ENCODE measurements at places on chromosomes 16 and 17.

- no peak for DNase-seq
Observed at GRCh38 chr16:86381491-86381890, 128.8 kb upstream of the FOXF1 start.

DNA sequence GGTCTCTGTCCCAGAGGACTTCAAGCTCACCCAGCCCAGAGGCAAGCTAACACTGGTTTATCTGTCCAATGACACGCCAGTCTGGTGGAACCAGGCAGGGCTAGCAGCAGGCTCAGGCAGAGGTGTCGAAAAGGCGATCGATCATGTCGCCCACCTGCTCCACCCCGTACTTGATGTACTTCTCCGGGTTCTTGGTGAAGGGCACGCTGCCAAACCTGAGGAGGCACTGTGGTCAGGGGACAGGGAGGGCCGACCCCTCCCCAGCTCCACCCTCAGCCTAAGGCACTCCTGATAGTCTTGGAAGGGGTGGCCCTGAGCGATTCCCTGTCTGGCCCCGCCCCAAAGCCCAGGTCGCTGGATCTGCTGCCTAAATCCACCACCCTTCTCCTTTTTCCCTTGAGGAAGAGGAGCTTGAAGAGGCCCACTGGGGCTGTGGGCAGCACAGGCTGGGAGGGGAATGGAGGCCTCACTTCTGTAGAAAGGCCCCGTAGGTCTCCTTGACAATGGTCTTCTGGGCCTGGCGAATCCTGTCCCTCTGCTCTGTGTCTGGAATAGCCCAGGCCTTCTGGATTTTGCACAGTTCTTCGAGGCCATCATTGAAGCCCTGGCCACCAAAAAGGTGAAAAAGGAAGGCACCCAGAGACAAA is 4.7 kb downstream of the ZACN start:
- no peak for DNase-seq

DNA sequence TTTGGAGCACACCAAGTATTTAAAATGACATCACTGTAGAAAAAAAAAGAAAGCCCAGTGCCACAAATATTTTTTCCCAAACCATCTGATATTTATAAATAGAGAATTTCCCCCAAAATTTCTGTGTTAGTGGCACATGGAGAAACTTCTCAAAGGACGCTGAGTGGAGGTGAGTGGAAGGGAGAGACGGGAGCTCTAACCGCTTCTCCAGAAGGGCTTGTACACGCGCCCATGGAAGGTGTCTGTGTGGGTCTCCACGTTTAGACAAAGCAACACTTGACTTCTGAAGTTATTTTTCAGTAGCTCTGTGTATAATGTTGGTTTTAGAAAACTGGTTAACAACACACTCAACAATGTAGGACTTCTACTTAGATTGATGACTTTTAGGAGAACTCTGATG is 1.0 kb downstream of the MYOCD start:
- DNase-seq: no peak

DNA sequence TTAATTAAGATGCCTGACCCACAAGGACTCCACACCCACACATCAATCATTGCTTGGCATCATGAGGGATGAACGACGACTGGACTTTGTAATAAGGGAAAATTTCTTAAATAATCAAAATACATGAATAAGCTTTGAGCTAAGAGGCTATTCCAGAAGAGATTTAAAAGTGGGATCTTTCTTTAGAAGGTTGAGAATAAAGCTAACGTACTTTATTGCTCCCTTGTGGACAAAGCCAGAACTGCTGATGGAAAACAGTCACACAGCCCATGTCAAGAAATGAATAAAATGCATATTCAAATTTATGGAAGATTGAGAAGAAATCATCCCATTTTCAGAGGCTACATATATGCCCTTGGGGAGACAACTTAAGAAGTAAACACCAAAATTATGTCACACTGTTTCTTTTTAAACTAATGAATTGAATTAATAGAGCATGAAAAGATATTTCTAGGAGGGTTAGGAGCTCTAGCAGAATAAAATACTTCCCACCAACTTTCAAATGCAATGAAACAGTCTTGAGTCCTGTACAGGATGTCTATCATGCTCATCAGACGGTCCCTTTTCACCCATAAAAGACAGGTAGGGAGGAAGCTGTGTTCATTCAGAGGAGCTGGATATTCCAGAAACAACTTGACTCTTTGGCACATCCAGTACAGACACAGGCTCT is 60.2 kb upstream of the PHOSPHO1 start:
- no peak for DNase-seq

- DNase-seq: no peak
Observed at GRCh38 chr17:7292729-7293128, 1.7 kb downstream of the YBX2 start.

GRCh38 chr17:14373614-14374259 is 72.9 kb downstream of the HS3ST3B1 start:
- no peak for DNase-seq

DNA sequence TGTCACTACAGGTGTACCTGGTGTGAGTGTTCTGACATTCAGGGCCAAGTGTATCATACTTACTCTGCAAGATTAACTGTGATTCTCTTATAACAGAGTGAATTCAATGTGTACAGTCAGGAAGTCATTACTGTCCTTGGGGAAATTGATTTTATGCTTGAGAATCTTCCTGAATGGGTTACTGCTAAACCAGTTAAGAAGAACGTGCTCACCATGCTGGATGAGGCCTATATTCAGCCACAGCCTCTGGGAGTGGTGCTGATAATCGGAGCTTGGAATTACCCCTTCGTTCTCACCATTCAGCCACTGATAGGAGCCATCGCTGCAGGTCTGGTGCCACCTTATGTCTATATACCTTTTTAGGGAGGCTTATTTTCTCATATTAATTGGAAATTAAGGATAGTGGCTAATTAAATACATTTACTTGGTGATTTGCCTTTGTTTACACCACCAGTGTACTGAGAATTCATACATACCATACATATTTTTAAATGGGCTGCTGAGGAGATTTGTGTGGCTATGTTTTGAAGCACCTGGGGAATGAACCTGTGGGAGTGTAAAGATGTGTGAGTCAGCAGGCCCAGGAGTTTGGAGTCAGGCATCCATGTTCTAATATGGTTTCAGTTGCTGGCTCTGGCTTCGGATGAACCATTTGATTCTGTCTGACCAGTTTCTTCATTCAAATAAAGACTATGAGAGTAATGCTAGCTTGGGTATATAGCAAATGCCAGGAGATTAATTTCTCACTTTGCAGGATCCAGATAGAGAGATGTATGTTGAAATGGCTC is 3.1 kb downstream of the ALDH3A2 start:
- no peak for DNase-seq

DNA sequence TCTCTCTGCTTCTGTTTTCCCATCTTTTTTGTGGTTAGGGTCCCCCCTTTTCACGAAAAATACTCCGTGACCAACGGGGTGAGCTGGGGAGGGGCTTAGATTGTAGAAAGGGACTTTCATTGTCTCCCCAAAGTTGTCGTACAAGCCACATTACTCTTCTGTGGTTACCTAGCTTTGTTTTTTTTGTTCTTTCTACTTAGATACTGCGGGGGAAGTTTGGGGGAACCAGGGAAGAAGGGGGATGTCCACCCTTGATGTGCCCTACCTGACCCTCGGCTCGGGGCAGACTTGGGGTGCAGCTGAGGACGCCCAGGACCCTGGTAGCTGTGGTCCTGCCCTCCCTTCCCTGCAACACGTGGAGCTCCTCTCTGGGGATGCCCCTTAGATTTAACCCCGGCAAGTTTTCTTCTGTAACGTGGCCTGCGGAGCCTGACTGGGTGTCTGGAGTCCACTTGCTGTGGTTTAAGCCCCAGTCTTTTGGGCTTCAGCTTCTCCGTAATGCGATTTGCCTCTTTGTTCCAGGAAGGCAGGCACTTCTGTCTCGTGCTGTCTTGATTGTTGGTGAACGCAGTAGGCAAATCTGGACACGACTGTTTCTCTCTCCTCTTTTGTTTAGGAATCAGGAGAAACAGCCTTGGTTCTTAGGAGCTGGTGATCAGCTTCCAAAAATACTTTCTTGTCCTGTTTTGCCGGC is 892 bp downstream of the ABCC1 start:
- no peak for DNase-seq

- DNase-seq: no peak
Observed at GRCh38 chr17:2071455-2072281, 16.8 kb downstream of the HIC1 start.

GRCh38 chr17:82496529-82497434 is 22.8 kb upstream of the FOXK2 start:
- DNase-seq: peak; percentile 69

GRCh38 chr17:41602524-41602923 is 10.0 kb downstream of the KRT16 start:
- DNase-seq: no peak

GRCh38 chr16:31223044-31223443 is 6.1 kb upstream of the PYDC1 start:
- DNase-seq: no peak

GRCh38 chr16:23424292-23424958 is 28.6 kb downstream of the COG7 start:
- no peak for DNase-seq

- DNase-seq: no peak
Observed at GRCh38 chr17:72989074-72989610, 103.3 kb downstream of the SLC39A11 start.

DNA sequence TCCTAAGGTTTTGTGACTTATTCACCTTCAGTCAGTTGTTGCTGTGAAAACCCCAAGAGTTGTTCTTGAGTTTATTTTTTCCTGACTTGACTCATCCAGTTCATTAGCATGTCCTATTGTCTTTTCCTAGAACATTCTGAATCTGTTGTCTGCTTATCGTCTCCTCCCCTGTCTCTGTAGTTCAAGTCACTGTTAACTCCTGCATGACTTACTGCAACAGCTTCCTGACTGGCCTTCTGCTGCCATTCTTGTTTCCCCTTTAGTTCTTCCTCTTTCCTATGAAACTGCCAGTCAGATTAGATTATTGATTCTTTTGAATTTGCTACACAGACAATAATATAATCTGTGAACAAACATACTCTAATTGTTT is 161.5 kb downstream of the FTO start:
- no peak for DNase-seq

GRCh38 chr17:4748686-4749085 is 9.0 kb upstream of the CXCL16 start:
- DNase-seq: no peak

GRCh38 chr16:30657866-30658730 is at the start of gene FBRS:
FBRS (plus strand) TSS chr16:30658431; CDS start chr16:30659519, 1,088 bp downstream.
- peak; percentile 100 for DNase-seq

GRCh38 chr17:75762513-75763268 is 2.3 kb downstream of the GALK1 start:
- no peak for DNase-seq

GRCh38 chr17:76151896-76152454 is 10.9 kb upstream of the FOXJ1 start:
- no peak for DNase-seq

GRCh38 chr16:50448522-50448921 is 79.7 kb upstream of the BRD7 start:
- no peak for DNase-seq

DNA sequence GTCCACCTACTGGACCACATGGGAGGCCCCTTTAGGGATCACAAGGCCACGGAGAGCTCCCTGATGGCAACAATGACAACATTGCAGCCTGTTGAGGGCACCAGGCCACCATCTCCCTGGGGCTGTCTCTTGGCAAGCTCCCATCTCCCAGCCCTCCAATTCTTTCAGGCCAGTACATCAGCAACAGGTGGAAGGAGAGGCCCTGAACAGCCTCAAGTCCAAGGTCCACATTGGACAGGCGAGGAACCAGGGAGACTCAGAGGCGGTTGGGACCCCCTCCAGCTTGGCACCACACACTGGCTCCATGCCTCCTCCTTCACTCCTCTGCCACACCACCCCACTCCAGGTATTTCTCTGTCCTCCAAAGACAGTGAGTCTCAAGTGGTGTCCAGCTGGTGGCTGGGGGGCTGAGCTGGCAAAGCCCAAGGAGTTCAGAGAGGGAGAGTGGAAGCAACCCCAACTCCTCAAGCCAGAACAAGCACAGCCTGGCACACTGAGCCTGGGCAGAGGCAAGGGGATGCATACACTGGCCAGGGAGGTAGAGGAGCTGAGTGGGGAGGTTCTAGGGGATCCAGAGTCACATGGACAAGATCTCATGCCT is 1.3 kb upstream of the ACAP1 start:
- no peak for DNase-seq

GRCh38 chr17:39981207-39981741 is 667 bp downstream of the PSMD3 start:
- DNase-seq: no peak

DNA sequence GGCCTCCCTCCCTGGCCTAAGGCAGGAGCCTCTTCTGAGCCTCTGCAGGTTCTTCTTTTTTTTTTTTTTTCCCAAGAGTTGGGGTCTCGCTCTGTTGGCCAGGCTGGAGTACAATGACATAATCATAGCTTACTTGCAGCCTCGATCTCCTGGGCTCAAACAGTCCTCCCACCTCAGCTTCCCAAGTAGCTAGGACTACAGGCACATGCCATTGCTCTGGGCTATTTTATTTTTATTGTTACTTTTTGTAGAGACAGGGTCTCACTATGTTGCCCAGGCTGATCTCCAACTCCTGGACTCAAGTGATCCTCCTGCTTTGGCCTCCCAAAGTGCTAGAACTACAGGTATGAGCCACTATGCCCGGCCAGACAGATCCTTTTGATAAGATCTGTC is 32.6 kb downstream of the SBK1 start:
- no peak for DNase-seq

GRCh38 chr16:86213437-86214205 is 296.7 kb upstream of the FOXF1 start:
- no peak for DNase-seq

DNA sequence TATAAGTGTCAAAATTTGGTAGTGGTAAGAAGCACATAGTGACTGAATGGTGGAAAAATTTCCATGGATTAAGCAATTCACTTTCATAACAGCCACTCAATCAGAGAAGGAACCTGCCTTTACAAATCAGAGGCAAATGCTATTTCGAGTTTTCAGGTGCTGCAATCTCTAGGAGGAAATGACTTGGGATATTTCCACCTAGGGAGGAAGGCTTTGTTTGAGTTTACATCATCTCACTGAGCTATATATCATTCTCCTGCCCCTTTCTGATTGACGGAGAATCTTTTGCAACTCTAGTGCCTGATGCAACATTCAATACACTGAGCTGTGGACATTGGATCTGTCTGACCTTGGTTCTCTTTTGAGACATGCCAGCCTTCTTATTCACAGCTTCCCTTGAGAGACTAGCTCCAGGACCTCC is 26.3 kb downstream of the MARCHF10 start:
- no peak for DNase-seq

DNA sequence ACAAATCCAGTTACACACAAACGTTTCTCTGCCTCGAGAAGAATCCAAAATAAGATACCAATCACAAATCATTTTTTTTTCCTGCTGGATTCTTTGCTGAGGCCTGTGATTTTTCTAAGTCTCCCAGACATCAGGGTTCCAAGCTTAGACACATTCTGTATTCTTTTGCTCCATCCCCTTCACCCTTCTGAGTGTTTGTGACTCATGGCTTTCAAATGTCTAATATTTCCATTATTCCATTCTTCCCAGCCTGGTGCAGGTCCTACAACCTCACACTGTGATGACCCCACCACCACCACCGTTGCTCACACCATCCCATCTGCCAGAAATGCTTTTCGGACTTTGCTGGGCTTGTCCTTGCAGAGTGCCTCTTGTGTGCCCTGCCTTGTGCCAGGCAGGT is 480.1 kb downstream of the SOX9 start:
- DNase-seq: no peak

- DNase-seq: no peak
Observed at GRCh38 chr16:74577882-74578366, 29.0 kb downstream of the GLG1 start.

GRCh38 chr17:78113804-78114785 is 14.5 kb downstream of the TMC6 start:
- no peak for DNase-seq

GRCh38 chr17:81132770-81133723 is 32.3 kb upstream of the PVALEF start:
- DNase-seq: no peak

- no peak for DNase-seq
Observed at GRCh38 chr16:11076259-11077018, 132.1 kb downstream of the CLEC16A start.
